ENCODE measurements at places on chromosomes 2 and 18.

DNA sequence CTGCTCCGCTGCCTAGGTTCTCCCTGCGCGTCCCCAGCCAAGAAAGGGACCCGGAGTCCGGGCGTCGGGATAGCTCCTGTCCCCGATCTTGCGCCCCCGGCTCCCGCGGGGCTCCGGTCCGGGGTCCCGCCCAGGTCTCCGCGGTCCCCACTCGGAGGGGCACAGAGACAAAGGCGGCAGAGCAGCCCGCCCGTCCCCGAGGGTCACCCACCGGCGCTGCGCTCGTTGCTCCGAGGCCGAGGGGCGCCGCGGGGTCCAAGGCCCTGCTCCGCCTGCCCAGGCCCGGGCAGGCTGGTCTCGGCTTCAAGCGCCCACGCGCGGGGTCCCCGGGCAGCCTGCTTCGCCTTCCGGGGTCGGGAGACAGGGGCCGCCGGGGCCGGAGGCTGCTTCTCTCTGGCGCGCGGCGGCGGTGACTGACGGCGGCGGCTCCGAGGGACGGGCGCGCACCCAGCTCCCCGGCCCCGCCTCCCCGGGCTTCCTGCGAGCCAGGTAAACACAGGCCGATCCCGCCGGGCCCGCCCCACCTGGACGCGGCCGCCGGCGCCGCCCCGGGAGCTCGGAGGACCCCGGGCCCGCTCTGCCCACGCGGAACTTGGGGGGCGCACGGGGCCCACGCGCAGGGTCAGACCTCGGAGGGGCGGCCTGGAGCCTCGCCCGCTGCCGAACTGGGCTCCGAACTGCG lies at the start of gene MBP:
TSS of gene MBP (minus strand) at position 415 of the 682 bp plus-strand sequence. CDS start 27,522 bp downstream, outside the sequence.
- no peak for DNase-seq

GRCh38 chr2:40558761-40559160 lies 106.9 kb upstream of the SLC8A1 start:
- DNase-seq, result no peak

DNA sequence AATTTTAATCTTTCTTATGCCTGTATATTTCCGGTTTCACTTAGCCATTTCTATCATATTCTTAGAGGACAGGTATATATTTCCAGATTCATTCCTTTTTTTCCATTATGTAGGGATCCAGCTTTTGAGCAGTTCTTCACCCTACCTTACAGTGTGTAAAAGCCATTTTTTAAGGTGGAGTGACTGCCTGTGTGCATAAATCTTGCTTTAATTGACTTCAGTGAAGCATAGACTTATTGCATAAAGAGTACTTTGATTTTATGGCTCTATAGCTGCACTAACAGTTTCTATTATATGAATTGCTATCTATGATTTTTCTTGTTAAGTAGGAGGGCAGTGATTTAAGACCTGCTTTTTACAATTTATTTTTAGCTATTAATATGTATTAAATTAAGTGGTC lies 132.6 kb downstream of the NYAP2 start:
- DNase-seq, result no peak

DNA sequence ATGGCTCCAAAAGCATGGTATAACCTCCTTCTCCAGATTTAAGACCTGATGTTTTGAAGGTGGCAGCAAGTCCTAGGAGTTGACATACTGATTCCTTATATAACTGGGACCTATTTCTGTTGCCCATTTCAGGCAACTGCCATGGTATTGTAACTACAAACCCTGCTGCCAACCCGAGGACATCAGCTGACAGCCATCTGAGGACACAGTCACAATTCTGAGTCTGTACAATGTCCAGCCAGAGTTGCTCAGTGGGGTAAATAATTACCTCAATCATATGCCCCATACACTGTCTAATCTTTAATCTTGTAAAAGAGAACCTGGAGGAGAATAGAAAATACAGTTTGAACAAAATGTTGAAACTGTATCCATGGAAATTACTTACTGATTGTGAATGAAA lies 8.7 kb upstream of the GAREM2 start:
- DNase-seq, result no peak

- DNase-seq, result no peak
These were observed 119.1 kb upstream of the KLF7 start for GRCh38 chr2:207284556-207285472.

DNA sequence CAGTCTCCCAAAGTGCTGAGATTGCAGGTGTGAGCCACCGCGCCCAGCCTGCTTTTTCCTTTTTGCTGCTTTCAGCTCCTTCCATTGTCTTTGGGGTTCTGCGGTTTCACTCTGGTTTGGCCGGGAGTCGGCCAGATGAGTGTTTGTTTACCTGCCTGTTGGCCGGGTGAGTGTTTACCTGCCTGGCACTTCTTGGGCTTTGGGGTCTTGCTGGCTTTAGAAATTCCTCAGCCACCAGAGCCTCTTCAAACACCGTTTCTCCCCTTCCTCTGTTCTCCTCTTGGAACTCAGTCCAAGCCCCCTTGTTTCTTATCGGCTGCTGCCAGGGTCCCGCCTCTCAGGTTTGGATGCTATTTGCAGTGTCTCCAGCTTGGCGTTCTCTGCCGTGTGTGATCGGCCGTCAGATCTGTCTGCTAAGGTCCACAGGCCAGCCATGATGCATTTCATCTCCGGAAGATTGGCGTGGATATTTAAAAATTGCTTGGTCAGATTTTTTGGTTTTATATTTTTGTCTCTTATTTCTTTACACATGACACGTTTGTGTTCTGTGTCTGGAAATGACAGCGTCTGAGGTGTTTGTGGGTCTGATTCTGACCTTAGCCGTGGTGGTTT lies 14.2 kb upstream of the GAL3ST2 start:
- no peak for DNase-seq
